B cell (primary cell): ENCODE measurements at places on chromosomes 16 and 17. TPM values are rescaled to one million over a fixed set of nuclear protein-coding genes. Genes with fewer than 3 reads are reported as not detected.

- DNase-seq: no peak
These were observed 66.6 kb upstream of the CHMP6 start for GRCh38 chr17:80924807-80925610.

The OR1F1 gene
- not detected in 2 replicates for total RNA-seq

DNA sequence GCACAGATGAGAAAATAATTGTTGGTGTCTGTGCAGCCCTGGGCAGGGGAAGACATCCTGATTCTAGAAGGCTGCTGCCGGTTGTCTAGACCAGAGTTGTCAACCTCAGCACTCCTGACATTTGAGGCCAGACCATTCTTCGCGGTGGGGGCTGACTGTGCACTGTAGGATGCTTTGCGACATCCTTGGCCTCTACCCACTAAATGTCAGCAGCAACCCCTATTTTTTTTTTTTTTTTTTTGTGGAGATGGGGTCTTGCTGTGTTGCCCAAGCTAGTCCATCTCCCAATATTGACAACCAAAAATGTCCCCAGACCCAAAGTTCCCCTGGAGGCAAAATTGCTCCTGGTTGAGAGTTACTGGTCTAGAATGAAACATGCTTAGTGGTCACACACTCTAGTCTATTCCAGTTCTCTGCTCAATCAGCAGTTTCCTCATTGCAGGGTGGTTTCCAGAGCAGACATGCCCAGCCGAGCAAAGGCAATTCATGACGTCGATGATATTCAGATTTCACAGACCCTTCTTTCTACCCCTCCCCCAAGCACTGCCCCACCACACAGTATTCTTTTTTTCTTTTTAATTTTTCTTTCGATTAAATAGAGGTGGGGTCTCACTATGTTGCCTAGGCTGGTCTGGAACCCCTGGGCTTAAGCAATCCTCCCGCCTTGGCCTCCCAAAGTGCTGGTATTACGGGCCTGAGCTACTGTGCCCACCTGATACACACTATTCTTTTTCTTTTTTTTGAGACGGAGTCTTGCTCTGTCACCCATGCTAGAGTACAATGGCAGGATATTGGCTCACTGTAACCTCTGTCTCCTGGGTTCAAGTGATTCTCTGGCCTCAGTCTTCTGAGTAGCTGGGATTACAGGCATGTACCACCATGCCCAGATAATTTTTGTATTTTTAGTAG lies 9.0 kb downstream of the C17orf99 start:
- peak; percentile 92 for DNase-seq

GRCh38 chr17:83187782-83188311 lies 108.4 kb downstream of the METRNL start:
- DNase-seq: no peak

- peak; percentile 66 for DNase-seq
These were observed 830 bp downstream of the SPHK1 start for GRCh38 chr17:76384987-76385891.

The LGALS9 gene
- total RNA-seq: 65.9 and 68.1 TPM in 2 replicates

DNA sequence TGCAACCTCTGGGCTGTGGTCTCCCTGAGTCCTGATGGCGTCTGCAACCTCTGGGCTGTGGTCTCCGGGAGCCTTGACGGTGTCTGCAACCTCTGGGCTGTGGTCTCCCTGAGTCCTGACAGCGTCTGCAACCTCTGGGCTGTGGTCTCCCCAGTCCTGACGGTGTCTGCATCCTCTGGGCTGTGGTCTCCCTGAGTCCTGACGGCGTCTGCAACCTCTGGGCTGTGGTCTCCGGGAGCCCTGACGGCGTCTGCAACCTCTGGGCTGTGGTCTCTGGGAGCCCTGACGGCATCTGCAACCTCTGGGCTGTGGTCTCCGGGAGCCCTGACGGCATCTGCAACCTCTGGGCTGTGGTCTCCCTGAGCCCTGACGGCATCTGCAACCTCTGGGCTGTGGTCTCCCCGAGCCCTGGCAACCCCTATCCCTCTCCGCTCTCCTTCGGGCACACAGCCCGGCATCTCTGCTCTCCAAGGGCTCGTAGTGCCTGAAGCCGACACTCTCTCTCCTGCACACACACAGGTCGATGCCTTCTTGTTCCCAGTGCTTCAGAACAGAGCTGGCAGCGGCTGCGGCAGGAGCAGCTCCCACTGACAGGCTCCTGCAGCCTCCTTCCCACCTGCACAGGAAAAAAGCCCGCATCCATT lies 45.6 kb downstream of the METRNL start:
- DNase-seq: no peak

The SHCBP1 gene
- 1.7 and 4.2 TPM in 2 replicates for total RNA-seq

- no peak for DNase-seq
These were observed 21.1 kb upstream of the COX10 start for GRCh38 chr17:14048169-14048568.
